ENCODE measurements at places on chromosomes 12 and 14.

DNA sequence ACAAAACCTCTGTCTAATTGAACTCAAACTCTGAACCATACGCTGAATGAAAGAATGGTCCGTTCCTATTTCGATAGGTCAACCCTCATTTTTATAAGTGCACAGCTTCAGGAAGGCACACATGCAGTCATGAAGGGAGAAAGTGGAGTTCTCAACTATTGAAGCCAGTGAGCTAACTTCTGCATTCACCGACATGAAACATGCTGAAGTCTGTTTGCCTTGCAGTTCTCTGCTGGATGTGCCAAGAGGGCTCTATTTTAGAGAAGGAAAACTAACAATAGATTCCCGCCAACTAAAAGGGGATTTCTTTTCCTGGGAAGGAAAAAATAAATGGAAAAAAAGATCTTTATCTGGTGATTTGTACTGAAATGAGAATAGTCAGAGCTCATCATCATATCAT, 191.0 kb upstream of the PLEKHG7 start:
- no peak for DNase-seq

DNA sequence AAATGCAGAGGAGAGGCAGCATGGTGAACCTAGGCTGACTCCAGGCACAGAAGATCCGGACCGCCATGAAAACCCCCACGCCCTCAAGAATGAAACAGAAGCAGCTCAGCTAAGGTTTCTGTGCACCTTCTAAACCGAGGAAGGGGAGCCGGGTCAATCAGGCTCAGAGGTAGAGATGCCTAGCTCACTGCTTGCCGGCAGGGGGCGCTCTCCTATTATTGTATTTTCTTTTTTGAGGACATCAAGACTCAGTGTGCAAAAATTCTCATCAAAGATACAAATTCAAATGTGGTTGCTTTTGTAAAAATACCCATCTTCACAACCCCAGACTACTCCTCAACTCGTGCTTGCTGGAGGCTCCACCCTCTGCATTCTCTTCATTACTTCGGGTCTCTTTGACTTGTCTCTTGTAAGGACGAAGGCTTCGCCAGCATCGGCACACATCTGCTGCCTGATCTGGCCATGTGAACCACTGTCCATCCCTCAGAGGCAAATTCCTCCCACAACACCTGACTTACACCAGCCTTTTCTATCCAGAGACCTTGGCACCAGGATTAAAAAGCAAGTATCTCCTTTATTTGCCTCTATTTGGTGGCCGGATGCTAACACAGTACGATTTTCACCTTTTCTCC, 33.4 kb upstream of the RNASE3 start:
- peak; percentile 62 for DNase-seq

- DNase-seq = peak; percentile 43
Observed at GRCh38 chr12:121789233-121789781, 4.2 kb downstream of the RHOF start.

- no peak for DNase-seq
Observed at GRCh38 chr12:45402288-45402687, 186.4 kb downstream of the ANO6 start.

DNA sequence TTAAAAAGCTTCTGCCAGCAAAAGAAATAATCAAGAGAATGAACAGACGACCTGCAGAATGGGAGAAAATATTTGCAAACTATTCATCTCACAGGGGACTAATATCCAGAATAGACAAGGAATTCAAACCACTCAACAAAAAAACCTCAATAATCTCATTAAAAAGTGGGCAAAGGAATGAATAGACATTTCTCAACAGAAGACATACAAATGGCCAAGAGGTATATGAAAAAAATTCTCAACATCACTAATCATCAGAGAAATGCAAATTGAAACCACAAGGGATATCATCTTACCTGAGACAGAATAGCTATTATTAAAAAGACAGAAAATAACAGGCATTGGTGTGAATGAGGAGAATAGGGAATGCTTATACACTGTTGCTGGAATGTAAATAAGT, 270.0 kb downstream of the DACT1 start:
- DNase-seq = no peak

GRCh38 chr14:49972131-49972671, 79.3 kb downstream of the ARF6 start:
- DNase-seq = no peak

DNA sequence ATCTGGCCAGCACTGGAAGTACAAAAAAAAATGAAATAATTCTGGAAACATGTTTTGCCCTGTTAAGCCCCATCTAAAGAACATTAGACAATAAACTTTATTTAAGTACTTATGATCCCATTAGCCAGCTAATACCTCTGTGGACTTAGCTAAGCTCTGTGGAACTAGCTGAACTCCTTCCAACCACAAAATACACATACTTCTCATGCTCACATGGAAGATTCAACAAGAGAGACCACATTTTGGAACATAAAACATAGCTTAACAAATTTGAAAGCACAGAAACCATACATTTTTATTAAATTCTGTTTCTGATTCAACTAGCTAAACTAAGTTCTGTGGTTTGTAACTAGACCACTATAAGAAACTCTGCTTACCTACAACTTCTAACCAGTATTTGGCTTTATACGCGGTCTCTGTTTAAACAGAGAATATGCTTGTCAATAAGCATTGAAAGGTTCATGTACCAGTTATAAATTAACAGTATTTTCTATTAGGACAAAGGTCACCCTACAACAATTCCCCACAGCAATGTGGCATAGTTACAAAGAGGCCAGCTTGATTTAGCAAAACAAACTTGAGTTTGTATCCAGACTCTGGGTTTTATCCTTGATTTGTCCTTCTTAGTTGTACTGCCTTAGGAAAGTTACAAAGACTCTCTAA, 300.1 kb downstream of the C12orf50 start:
- DNase-seq = no peak

- DNase-seq = no peak
Observed at GRCh38 chr12:124684496-124684895, 117.1 kb upstream of the NCOR2 start.

GRCh38 chr14:101365329-101366158, 195.8 kb upstream of the DIO3 start:
- no peak for DNase-seq

GRCh38 chr14:65028937-65029336, 42.2 kb downstream of the FNTB start:
- no peak for DNase-seq

DNA sequence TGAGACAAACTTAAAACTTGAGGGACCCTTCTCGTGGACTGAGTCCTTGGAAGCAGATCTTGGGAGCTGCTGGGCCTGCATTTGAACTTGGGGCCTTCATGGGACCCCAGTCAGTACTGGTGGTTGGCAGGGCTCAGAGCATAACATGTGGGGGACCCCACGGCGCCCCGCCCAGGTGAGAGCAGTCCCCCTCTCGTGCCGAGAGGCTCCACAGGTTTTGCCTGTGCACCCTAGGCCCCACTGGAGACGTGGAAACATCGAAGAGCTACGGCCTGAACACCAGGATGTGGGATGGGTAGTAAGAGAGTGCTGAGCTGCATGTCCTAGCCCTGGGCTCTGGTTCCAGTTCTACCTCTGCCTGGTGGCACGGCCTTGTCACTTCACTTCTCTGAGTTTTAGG, 84.1 kb downstream of the CACNA1C start:
- DNase-seq = no peak

DNA sequence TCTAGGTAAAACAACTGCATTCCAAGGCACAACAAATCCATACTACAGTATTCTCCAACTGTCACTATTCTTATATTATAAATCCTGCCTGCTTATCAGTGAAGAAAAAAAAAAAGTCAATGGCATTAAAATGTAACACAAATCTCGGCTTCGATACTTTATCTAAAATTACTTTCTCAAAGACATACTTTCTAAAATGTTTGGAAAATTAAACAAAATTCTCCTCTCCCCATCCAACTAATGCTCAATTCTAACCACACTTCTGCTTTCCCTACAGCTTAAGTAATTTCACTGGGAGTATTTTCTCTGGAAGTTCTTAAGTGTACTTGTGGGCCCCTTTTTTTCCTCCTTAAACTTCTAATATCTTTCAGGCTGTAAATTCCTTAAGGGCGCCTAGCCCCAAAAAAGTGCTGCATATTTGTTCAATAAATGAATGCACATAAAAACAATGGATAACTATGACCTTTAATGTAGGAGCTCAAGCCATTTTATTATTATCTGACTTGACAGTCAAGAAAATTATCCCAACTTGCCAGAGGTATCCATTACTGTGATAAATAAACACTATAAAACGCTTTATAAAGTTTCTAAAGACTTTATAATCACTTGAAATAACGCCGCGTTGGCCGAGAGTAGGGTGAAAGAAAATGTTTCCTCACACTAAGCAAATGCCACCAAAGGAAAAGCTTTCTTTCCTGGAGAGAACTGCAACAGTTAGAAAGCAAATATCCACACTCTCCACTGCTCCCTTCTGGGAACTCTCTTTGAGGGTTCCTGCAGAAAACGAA, 977 bp downstream of the HEATR5A start:
- DNase-seq = no peak

DNA sequence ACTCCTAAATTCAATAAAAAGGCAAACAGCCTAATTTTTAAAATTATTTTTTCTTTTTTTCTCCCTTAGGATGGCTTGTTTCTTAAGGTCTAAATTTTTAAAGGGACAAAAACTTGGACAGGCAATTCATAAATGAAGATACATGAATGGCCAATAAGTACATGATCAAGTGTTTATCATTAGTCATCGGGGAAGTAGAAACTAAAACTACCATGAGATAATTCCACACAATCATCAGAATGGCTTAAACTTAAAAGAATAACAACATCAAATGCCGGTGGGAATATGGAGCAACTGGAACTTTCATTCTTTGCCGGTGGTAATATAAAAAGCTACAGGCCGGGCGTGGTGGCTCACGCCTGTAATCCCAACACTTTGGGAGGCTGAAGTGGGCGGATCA, 29.1 kb downstream of the MOK start:
- DNase-seq = no peak

DNA sequence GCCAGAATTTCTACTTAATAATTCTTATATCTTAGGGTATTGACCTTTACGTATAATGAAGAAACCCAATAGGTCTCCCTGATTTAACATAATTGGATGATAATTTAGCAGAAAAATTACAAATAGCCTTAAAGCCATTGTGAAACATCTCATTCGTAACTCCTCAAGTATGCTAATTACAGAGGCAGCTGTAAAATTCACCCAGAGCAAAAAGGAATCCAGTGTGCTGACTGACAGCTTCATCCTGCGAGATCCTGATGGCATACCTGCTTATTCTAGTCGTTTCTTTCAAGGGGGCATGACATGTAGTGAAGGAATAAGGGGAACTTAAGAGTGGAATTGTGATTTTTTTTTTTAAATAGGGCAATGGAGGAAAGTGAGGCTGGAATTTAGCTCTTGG, 291.5 kb downstream of the FUT8 start:
- no peak for DNase-seq

- peak; percentile 94 for DNase-seq
Observed at GRCh38 chr12:56333679-56334489, at the start of gene PAN2. Gene PAN2 (minus strand): TSS chr12:56334000. CDS start chr12:56333094, 906 bp downstream.

- DNase-seq = peak; percentile 38
Observed at GRCh38 chr12:55728186-55728938, 447 bp downstream of the CD63 start.

- no peak for DNase-seq
Observed at GRCh38 chr12:40325349-40325960, 100.7 kb downstream of the LRRK2 start.

GRCh38 chr14:65141523-65141922, 39.2 kb upstream of the MAX start:
- DNase-seq = no peak

- no peak for DNase-seq
Observed at GRCh38 chr14:104082807-104083206, 2.7 kb upstream of the ASPG start.

- no peak for DNase-seq
Observed at GRCh38 chr14:98612434-98613200, 659.4 kb downstream of the BCL11B start.

DNA sequence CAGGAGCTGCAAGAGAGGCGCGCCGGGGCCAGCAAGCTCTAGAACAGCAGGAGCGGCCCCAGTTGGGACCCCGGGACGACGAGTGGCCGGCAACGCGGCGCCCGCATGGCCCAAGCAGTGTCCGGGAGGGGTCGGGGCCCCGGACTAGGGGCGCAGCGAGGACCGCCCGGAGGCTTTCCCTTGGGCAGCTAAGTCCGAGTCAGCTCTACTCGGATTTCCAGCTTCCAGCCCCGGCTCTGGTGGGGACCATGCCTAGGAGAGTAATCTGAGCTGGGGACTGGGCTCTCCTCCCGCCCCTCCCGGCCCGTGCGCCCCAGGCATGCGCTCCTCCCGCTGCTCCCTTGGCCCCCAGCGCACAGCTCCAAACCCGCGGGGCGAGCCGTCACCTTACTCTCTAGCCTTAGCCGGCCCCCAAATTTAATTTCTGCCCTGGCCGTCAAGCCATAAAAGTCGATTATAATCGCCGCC, 41.6 kb upstream of the CAPRIN2 start:
- DNase-seq = no peak

DNA sequence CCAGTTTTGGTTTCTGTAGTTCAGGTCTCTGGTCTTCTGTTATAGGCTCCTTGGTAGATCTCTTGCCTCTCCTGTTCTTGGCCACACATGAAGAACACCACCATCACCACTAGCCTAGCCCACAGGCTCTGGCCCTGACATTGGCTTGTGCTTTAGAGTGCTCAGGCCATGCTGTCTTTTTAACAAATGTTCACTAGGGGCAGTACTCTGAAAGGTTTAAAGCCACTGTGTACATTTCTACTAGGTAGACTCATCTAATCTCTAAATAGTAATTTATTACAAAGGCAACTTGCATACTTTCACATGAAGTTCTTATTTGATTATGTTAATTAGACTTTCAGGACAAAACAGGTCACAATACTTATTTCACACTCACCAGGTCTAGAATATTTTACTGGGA, 38.3 kb downstream of the PDE6H start:
- no peak for DNase-seq

GRCh38 chr14:81474148-81474492, 59.5 kb downstream of the SEL1L start:
- no peak for DNase-seq

DNA sequence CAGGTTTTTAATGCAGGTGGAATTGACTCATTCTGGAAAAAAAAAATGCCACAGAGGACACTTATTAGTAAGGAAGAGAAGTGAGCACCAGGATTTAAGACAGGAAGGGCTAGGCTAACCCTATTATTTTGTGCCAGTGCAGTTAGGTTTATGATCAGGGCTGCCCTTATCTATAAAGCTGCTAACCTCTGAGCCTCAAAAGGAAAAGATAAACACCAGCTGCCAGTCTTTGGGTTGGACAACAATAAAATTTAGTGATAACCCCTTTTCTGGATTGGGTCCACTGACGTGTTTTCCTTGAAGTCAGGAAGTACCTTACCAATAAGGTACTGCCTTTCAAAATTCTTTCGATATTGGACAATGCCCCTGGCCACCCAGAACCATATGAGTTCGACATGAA, 128.9 kb downstream of the NUBPL start:
- no peak for DNase-seq

GRCh38 chr12:120846721-120847120, 57.4 kb downstream of the SPPL3 start:
- no peak for DNase-seq

- no peak for DNase-seq
Observed at GRCh38 chr14:100755649-100756048, 29.0 kb downstream of the DLK1 start.

GRCh38 chr14:53533384-53533970, 380.4 kb upstream of the DDHD1 start:
- DNase-seq = no peak

Data from activated naive CD4-positive, alpha-beta T cell treated with Interleukin-2 at 50 U/mL for 16 hours (primary cell).